ENCODE measurements at places on chromosomes 12 and 14.
A peak's percentile ranks its signal among the peaks of the same experiment; 100 is the strongest.

DNA sequence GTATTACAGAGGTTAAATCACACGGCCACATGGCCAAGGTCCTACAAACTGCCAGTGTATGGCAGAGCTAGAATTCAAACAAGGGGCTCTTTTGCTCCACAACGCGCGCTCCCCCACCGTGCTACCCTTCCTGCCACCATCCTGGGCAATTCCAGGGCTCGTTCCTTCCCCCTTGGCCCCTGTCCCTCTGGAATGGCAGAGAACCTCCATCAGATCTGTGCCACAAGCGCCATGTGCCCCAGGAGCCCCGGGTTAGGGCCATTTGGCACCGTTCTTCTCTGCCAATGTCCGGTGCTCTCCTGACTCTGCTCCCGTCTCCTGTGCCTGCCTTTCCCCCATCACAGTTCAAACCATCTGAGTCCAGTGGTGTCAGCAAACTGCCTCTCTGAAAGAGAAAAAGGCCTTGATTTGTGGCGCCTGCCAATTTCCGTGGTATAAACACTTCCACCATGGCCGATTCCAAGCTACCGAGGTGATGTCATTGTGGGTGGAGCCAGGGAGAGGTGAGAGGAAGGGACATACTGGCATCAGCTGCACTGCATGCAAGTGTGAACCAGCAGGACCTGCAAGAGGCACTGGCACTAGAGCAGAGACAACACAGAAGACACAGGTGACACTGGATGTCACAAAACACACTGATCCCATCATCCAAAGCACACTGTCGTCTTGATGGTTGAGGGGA is 163.1 kb downstream of the CALM1 start:
- DNase-seq: no peak

DNA sequence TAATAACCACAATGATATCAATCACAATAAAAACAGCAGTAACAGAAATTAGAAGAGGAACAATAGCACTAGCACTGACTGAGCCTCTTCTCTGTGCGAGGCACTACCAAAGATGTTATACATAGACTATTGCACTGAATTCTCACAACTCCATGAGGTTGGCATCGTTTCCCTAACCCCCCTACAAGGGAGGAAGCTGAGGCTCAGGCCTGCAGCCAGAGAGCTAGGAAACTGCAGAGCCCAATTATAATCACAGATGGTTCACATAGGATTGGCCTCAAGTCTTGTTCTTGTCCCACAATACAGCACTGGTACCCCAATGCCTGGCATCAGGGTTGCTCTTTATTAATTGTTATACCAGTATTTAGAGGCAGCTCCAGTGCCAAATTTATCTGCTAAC is 278.0 kb downstream of the CEP128 start:
- no peak for DNase-seq

GRCh38 chr12:65817866-65818265 is 6.4 kb upstream of the HMGA2 start:
- no peak for DNase-seq

DNA sequence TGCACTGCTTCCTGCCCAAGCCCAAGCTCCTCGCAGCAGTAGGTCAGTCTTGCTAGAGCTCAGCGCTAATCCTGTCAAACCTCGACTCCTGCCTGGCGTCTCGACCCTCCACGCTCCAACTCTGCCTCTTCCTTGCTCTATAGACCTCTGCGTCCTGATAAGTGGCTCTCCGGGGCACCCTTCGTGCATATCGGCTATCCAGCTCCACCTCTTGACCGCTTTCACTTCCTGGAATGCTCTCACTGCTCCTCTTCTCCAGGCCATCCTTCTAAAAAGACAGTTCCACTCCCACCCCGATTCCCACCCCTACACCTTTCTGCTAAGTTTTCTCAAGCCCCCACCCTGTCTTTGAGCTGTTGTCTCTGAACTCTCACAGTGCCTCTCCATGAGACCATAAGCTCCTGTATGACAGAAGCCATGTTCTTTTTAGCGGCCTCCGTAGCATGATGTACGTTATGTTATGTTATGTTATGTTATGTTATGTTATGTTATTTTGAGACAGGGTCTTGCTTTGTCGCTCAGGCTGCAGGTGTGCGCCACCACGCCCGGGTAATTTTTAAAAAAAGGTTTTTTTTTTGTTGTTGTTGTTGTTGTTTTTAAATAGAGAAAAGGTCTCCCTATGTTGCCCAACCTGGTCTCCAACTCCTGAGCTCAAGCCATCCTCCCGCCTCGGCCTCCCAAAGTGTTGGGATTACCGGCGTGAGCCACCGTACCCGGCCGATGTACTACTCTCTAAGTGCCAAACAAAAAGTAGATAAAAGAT is 601 bp downstream of the COX14 start:
- DNase-seq: no peak

- DNase-seq: no peak
Measured at GRCh38 chr14:50714450-50715073, 46.5 kb upstream of the SAV1 start.

GRCh38 chr12:3158851-3159465 is 81.8 kb downstream of the TSPAN9 start:
- no peak for DNase-seq

- no peak for DNase-seq
Measured at GRCh38 chr14:105053421-105053820, 11.8 kb downstream of the GPR132 start.

GRCh38 chr12:93376436-93377251 is 1.1 kb upstream of the NUDT4 start:
- DNase-seq: no peak

- peak; percentile 75 for DNase-seq
Measured at GRCh38 chr12:123115409-123116121, 35.3 kb downstream of the PITPNM2 start.

- peak; percentile 11 for DNase-seq
Measured at GRCh38 chr14:25042362-25043299, 7.3 kb downstream of the STXBP6 start.

DNA sequence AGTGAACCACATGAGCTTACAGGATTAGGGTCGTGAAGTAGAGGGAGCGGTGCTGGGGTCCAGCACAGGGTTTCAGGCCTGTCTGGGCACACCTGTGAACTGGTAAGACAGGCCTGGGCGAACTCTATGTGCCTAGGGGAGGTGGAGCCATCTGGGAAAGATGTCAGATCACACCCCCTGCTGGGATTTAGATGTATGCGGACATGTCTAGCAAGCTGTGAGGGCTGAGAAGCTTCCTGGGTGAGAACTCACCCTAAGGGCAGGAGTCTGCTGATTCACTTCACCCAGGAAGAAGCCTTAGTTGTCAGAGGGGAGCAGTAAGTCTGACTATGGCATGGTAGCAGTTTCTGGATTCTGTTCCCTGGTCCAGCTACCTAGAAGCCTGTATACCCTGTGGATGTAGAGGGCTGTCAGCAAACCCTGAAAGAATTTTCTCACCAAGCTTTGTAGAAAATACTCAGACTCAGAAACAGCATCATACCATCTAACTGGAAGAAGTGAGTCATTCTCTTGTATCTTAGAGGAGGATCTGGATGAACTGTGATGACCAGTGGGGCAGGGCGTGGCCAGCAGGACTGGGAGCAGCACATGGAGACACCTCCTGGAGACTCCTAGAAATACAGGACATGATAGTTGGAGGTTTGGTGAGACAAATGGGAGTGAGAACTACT is 11.2 kb upstream of the PYGL start:
- DNase-seq: peak; percentile 88

GRCh38 chr12:94173660-94174265 is 25.4 kb downstream of the PLXNC1 start:
- DNase-seq: no peak

DNA sequence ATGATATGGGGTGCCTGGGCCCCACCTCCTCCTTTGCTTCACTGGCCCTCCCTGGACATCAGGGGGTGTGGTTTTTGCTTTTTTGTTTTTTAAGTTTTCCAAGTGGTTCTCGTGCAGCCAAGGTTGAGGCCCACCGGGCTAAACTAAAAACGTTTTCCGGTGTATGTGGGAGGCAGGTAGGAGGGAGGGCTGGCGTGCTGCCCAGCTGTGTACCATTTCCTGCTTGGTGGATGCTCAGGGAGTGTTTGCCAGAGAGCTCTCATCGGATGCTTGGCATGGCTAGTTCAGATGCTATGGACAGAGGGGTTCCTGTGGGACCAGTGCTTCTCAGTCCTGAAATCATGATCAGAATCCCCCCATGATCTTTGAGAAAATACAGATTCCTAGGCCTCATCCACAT is 246.4 kb downstream of the CACNA1C start:
- no peak for DNase-seq

DNA sequence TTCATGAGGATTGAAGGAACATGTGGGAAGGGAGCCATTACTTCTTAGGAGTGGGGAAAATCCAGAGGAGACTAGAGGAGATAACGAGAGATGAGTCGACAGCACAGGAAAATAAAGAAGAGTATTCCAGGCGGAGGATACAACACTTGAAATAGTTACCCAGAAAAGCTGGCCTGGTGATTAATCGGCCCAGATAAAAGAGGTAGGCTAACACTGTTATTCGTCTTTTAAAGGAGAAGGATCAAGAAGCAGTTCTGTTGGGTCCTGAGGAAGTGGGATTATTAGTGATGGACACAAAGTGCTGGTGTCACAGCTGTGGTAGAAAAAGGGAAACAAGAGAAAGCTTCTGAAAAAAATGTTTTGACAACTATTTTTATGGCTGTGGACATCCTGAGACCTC is 425.3 kb downstream of the ZFP36L1 start:
- no peak for DNase-seq

GRCh38 chr12:4271717-4272423 is 1.7 kb upstream of the CCND2 start:
- DNase-seq: no peak

DNA sequence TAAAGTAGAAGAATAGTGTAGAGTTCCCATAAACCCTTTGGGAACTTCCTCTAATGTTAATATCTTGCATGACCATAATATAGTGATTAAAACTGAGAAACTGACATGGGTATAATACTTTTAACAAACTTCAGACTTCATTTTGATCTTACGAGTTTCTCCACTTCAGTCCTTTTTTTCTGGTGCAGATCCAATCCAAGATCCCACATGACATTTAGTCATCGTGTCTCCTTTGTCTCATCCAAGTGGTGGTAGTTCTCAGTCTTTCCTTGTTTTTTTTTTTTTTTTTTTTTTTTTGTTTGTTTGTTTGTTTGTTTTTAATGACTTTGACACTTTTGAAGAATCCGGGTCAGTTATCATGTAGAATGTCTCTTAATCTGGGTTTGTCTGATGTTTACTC is 179.2 kb downstream of the CACNA1C start:
- DNase-seq: no peak

- DNase-seq: no peak
Measured at GRCh38 chr14:53306911-53307310, 153.8 kb upstream of the DDHD1 start.

GRCh38 chr14:68800390-68800789 is 7.5 kb upstream of the ZFP36L1 start:
- DNase-seq: no peak

- DNase-seq: peak; percentile 18
Measured at GRCh38 chr12:69284131-69284530, 44.8 kb downstream of the CPSF6 start.

DNA sequence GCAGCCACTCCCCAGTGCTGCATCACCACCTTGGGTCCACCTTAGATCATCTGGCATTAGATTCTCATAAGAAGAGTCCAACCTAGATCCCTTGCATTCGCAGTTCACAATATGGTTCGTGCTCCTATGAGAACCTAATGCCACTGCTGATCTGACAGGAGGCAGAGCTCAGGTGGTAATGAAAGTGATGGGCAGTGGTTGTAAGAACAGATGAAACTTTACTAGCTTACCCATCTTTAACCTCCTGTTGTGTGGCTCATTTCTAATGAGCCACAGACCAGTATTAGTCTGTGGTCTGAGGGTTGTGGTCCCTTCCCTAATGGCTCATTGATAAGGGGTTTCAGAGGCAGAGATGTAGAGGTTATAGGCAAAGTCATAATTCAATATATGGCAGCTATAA is 615.9 kb upstream of the MIS18BP1 start:
- DNase-seq: no peak

DNA sequence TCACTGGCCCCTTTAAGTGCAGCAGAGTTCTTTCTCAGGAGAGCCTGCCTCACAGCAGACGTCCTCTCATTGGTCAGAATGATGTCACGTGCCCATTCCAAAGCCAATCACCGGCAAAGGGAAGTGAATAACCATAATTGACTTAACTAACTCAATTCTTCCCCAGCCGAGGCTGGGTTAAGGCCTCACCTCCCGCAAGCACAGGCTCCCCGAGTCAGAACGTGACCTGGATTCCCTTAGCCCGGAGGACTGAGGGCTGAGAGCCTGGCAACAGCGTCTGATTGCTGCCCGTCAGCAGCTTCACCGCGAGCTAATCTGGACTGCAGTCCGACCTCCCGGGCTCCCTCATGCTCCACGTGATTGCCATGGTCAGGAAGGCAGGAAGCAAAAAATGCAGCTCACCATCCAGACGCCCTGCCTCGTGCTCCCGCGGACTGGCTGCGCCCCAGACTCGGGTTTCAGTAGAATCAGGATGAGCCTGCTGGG is 92.1 kb upstream of the FZD10 start:
- no peak for DNase-seq

- DNase-seq: no peak
Measured at GRCh38 chr14:30876692-30877091, 2.3 kb downstream of the COCH start.

DNA sequence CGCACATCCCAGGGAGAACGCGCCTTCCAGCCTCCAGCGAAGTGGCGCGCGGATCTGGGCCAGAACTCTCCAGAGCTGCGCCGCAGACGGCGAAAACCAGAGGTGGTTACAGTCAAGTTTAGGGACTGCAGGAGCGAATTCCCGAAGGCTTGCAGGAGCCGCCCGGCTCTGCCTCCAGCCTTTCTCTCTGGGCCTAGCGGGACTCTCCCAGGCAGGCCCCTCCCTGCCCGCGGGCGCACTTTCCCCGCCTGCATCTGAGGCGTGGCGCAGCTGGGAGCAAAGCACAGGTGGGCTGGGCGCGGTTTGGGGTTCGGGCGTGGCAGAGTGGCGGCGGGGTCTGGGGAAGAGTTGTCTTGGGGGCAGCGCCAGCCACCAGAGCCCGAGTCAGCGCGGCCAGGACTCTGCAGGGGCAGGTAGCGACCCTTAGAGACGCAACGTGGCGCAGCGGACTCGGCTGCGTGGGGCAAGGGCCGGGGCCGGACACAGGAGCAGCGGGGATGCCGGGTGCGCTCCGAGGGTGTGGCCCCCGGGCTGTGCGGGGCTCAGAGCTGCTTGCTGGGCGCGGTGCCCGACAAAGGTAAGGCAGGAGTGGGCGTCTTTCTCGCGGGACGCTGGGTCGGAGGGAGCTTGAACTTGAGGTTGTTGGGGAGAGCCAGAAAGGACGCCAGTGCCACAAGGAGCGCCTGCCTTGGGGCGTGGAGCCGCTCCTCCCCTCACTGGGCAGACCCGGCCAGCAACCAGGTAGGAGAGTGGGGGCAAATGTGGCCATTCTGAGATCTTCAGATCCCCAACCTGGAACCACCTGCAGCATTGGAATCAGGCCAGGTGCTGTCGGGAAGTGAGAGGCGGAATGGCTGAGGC is 1126.0 kb downstream of the AACS start:
- DNase-seq: no peak

DNA sequence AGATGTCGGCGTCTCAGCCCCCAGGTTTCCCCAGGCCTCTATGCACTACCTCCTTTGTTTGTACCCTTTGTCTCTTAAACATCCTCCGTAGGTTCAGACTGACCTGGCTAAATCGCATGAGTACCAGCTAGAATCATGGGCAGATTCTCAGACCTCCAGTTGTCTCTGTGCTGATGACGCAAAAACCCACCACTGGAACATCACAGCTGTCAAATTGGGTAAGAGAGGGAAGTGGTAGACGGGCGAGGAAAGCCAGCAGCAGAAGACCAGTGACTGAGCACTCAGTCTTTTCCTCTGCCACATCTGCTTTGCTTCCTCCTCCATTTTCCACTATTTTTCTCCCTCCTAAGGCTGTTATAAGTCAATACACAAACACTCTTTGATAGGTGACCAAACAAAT is 29.7 kb downstream of the A2ML1 start:
- DNase-seq: no peak

GRCh38 chr12:114030451-114030850 is 64.3 kb upstream of the RBM19 start:
- no peak for DNase-seq

Data from HS-5 (cell line).